ENCODE measurements at places on chromosomes 3 and 15.

DNA sequence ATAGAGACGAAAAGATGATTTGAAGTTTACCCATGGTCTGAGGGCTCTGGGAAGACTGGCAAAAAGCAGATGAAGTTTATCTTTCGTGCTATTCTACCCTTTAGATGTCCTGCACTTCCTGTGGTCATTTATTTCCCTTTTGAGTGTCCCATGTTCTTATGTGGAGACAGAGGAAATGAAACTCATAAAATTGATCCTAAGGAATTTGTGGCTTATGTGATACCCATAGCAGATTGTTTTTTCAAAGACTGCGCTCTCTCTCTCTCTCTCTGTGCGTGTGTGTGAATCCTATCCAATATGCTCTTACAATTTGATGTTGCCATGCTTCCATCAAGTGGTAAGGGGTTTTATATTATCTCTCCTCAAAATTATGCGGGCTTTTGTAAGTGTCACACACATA, 607.5 kb upstream of the DPPA4 start:
- no peak for DNase-seq

DNA sequence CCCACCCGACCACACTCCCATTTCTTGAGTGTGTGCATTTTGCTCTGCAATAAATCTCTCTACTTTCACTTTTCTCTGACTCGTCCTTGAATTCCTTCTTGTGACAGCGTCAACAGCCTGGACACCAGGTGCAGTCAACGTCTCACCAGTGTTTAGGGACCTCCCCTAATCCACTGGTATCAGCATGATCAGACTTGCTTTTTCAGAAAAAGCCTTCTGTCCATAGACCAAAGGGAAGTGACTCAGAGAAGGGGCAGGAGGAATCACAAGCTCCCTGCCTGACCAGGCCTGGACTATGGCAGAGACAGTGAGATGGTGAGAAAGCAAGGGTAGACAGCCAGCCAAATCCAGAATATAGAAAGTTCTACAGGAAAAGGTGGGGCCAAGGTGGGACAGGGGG, 15.5 kb downstream of the CCR5 start:
- DNase-seq = peak; percentile 78

DNA sequence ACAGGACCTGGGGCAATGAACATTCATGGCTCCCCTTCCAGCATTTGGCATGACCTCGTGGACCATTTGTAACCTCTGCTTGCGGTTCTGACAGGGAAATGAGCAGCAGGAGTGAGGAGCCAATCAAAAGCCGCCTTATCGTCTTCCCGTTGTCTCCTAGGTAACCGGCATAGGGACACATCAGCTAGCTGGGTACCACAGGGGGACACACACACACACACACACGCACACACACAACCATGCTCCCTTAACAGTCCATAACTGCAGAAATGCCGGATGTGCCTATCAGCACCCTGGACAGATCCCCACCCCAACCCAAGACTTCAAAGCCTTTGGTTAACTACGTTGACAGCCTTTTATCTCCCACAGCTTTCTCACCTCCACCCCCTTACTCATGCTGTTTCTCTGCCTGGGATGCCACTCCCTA, 53.4 kb upstream of the CCDC174 start:
- DNase-seq = peak; percentile 58

DNA sequence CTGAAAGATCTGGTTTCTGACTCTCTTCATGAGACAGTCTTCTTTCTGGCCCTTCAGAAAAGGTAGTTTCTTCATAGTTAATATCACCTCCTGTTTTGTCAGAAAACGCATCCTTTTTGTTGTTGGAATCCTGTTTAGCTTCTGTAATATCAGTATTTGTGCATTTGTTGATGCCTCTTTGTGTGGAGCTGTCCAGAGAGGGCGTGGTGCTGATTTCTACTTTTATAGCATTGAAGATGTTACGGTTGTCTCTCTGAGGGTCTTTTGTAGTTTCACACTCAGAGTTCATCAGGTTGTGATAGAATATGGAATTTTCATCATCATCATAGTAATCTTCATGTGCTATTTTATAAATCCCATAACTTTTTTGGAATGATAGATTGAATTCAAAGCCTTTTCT, 8.9 kb downstream of the GPR149 start:
- peak; percentile 23 for DNase-seq

DNA sequence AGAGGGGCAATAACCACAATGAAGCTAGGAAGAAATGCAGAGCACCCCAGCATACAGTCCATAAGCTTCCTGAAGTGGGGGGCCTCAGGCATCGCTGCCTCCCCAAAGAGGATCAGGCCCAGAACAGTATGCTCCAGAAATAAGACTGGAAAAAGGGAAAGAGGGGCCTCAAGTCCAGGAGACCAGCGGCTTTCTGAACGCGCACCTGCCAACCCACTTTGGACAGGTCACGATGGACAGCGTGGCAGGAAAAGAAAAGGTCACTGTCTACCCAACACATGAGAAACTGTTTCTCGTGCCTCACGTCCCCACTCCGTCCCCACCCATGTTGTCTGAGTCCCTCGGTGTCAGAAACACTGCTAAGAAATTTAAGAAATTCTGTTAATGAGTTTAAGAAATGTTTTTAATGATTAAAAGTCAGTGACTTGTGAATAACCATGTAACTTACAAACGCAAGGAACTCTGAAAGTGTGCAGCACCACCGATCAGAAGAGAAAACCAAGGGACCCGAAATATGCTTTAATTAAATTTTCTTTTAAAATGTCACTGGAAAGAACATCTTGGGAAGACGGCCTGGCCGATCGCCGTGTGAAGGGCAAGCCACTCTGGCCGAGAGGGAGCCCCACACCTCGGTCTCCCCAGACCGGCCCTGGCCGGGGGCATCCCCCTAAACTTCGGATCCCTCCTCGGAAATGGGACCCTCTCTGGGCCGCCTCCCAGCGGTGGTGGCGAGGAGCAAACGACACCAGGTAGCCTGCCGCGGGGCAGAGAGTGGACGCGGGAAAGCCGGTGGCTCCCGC, 1.7 kb upstream of the PPARG start:
- peak; percentile 41 for DNase-seq

- no peak for DNase-seq
Measured at GRCh38 chr3:147989344-147989743, 580.2 kb downstream of the ZIC1 start.

DNA sequence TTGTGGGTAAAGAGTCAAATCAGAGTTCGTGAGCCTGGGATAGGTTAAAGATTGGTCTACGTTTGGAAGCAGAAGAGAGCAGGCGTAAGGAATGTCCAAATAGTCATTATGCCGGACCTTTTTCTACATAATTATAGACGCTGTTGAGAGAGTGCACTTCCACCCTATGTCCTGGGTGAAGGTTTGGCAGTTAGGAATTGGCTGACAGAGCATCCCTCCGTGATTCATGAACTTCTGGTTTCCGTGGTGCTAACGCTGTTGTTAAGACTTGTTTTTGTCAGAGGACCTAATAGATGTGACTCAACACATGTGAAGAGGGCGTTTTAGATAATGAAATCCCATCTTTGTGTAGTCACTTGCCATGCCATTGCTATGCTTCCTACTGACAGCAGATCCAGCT, 1.1 kb downstream of the EAF1 start:
- DNase-seq = peak; percentile 37

DNA sequence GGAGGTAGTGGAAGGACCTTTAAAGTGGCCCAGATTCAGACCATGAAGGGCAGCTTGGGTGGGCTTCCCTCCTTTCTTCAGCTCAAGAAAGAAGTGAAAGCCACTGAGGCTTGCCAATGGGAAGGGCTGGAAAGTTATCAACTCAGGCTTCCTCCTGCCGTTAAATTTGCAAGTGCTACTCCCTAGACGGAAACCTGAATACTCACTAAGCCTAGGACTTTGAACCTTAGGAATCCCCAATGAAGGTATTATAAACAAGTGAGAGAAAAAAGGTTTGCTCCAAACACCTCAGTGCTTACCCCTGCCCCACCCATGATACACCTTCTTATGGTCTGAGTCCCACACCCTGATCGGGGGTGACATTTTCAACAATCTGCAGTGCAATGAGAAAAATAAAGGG, 396.4 kb downstream of the SHQ1 start:
- DNase-seq = no peak

- DNase-seq = no peak
Measured at GRCh38 chr15:51310064-51310463, 28.3 kb downstream of the CYP19A1 start.

DNA sequence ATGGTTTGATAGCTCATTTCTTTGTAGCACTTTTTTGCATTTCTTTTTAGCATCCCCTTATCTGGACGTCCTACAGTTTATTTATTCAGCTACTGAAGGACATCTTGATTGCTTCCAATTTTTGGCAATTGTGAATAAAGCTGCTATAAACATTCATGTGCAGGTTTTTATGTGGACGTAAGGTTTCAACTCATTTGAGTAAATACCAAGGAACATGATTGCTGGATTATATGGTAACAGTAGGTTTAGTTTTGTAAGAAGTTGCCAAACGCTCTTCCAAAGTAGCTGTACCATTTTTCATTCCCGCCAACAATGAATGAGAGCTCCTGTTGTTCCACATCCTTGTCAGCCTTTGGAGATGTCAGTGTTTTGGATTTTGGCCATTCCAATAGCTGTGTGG, 29.5 kb upstream of the ACTL6A start:
- no peak for DNase-seq

- peak; percentile 86 for DNase-seq
Measured at GRCh38 chr3:126607214-126607908, 47.6 kb downstream of the TXNRD3 start.

- DNase-seq = no peak
Measured at GRCh38 chr3:46417841-46418611, 11.0 kb downstream of the CCRL2 start.

GRCh38 chr3:171802590-171802956, 7.7 kb downstream of the PLD1 start:
- no peak for DNase-seq

DNA sequence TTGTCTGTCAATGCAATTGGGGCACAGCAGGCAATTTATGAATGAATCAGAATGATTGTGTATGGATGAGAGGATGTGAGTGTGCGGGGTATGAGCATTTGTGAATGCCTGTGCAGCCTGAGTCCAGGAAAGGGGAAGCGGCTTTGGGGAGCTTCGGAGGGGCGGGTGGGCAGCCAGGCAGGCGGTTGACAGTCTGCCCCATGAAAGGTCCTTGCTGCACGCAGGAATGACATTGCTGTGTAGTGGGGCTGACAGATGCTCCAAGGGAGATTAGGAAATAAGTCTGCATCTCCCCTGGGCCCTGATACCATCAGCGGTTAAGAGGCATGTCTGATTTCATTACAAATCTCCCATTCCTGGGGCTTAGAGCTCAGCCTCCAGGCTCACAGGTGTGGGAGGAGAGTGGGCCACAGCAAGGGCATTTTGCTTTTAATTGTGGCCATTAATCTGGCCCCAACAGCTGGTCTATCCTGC, 26.4 kb upstream of the TSPAN3 start:
- DNase-seq = peak; percentile 96

DNA sequence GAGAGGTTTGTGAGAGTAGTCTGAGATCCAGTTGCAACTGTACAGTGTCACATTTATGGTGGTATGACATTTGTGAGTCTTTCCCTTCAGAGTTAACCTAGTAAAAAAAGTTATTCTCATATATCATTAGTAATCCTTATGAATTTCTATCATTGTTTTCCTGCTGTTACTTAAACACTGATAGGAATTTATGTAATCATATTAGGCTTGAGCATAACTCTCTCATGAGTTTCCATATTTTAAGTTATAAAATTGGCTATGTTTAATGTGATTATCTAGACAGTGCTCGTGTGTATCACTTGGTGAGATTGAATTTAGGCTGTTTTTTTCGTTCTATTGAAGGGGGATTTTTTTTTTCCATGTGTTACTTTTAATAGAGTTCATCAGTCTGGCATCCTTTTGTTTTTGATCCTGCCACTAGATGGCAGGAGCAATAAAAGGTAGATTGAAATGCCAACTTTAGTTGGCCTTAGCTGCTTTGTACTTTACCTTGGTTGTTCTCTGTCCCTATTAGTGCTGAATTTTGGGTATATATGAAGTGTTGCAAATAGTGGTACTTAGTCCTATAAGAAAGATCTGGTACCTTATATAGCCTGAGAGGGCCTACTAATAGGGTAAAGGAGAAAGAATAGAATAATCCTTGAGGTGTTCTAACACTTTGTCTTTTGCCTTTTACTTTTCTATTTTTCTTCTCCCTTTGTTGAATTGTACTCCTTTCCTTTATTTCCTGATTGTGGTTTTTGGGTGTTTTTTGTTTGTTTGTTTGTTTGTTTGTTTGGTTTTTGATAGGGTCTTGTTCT, 17.9 kb downstream of the STT3B start:
- DNase-seq = peak; percentile 43

DNA sequence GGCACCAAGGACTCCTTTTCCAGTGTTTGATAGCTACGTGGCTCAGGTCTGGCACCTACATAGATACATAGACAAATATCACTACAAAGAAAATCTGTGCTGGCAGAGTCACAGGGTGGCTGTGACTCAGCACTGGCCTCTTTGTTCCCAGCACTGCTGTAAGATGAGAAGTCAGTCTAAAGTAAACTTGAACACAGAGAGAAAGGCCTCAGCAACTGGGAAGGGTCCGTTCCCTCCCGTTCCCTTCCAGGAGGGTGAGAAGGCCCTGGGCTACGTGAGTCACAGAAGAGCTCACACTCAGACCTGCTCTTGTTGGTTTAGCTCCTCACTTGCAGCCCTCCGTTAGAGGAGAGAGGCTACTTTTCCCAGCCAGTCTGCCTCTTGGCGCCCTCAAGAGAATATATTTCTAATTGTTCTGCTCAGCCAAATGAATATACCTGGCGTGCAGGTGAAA, 23.1 kb downstream of the ANXA2 start:
- no peak for DNase-seq

DNA sequence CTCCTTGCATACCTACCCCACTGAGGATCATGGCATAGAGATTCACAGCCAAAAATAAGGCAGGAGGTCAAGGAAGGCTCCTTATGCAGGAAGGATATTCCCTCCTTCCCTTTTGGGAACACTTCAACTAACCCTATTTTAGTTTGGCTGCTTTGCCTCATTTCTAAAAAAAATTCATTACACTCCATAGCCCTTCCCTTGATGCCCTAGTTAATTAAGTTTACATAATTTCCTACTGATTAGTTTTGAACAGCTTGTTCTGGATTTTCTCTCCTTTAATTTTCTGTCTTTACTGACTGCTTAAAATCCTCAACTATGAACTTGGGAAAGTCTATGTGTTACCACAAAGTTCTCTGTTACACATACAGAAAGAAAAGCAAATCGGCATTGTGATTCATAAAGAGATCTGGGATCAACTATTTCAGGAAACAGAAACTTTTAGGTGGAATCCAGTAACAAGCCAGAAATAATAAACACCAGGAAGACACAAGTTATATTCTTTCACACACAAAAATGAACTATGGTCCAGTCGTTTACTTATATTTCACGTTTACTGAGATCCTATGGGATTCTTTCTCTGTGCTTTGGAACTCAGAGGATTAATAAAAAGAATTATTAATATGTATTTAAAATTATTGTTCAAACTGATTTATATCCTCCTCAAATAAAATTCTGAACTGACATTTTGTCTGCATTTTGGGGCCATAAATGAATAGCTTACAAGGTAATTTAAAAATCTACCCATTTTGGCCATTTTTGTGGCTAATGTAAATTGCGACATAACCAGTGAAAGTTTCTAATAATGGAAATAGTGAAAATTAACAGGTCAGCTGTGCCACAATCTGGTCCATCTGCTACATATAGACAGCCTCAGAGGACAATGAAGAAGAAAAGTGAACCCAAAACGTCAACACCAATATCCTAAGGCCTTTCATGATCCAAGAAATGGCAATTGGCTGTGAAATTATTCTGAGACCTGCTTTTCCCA, 113.8 kb downstream of the FRMD5 start:
- no peak for DNase-seq

- peak; percentile 53 for DNase-seq
Measured at GRCh38 chr15:66216806-66217205, 36.7 kb downstream of the MEGF11 start.
